ENCODE measurements at places on chromosomes 12 and 14.
A peak's percentile ranks its signal among the peaks of the same experiment; 100 is the strongest.

- no peak for DNase-seq
These were observed 786.2 kb upstream of the FBXO33 start for GRCh38 chr14:40218282-40218941.

GRCh38 chr12:1491983-1492697 lies 102.2 kb downstream of the FBXL14 start:
- no peak for DNase-seq

GRCh38 chr14:61494018-61494417 lies 172.6 kb downstream of the PRKCH start:
- DNase-seq = no peak

DNA sequence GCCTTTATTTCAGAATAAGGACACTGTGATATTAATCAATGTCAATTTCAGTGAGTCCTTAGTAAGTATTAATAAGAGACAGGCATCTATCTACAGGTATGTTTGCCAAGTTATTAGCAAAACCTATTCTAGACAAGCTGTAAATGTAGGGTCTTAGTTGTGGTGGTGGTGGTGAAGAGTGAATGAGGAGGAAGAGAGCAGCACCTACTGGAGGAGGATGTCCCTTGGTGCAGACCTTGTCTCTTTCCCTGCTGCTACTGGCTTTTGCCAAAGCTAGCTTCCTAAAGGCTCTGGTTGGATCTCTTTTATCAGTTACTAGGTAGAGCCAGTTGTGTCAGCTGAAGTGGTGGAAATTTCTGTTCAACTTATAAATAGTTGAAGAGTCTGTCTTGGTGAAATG lies 304.8 kb upstream of the ATP2B1 start:
- peak; percentile 12 for DNase-seq

- DNase-seq = no peak
These were observed 20.9 kb downstream of the PDE6H start for GRCh38 chr12:14993537-14994266.

DNA sequence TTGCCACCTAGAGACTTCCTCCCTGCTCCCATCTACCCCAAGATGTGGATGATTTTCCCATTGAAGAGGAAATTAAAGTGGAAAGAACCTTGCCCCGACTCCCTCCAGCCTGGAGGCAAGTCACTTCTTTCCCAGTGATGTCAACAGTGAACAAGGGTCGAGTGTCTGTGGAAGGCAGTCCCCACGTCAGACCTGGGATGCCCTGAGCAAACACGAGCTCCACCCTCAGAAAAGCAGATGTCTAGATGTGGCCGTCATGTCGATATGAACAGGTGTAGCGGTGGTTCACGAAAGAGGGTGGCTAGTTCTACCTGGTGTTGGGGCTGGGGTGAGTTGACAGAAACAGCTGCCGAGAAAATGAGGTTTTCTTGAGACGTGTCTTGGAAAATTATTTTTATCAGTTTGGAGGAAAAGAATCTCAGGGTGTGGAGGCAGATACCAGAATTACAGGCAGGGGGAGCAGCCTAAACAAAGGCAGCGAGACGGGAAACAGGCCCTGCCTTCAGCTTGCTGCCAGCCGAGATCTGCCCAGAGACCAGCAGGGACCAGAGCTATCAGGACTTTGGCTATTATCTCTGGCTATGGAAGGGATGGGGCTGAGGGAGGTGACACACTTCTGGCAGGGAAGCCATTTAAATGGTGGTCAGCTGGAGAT lies 25.9 kb downstream of the SYNDIG1L start:
- no peak for DNase-seq

- no peak for DNase-seq
These were observed 209.4 kb downstream of the PCNX1 start for GRCh38 chr14:71116568-71117122.

- no peak for DNase-seq
These were observed 22.0 kb downstream of the EML5 start for GRCh38 chr14:88770736-88771135.

DNA sequence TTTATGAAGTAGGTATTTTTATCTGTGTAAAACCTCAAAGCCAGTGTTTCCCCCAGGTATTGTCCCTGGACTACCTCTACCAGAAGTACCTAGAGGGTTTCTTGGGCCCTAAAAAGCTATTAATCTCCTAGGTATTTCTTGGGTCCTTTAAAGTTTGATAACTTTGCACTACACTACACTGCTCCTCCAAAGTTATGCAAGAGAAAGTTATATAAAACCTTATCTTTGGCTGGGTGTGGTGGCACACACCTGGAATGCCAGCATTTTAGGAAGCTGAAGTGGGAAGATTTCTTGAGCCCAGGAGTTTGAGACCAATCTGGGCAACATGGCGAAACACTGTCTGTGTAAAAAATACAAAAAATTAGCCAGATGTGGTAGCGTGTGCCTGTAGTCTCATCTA lies 34.9 kb downstream of the PTPN21 start:
- DNase-seq = no peak

DNA sequence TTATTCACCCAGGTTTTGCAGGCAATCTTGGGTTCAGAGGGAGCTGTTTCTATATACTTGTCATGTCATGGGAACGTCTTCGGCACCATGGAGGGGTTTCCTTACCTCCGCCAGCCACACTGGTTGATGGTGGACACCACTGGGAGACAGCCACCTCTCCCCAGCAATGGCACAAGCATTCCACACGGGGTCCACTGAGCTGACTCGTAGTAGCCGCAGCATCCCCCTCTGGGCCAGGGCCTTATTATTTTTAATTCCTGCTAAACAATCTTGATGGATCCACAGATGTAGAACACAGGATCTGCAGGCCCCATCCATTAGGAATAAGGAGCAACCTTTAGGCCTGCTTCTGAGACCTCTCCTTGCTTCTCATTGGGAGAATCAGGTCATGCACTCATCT lies 132.9 kb downstream of the DICER1 start:
- no peak for DNase-seq

GRCh38 chr14:38824706-38825105 lies 278.3 kb downstream of the SEC23A start:
- no peak for DNase-seq

DNA sequence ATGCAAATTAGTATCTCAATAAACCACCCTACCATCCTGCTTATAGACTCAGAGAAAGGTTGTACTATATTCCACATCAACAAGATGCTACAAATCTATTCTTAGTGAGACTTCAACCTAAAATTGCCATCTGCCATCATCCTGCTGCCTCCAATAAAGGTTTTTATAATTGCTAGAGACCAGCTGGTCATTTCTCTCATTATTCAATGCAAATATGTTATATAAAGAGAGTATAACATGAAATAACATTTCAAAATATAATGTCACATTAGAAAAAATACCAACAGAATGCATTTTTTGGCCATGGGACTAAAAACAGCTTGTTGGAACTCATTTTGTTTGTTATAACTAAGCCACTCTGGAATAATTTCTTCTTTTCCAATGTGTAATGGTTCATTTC lies 247.3 kb downstream of the LRIG3 start:
- DNase-seq = no peak

- no peak for DNase-seq
These were observed 5.7 kb downstream of the OTUB2 start for GRCh38 chr14:94031883-94032279.

DNA sequence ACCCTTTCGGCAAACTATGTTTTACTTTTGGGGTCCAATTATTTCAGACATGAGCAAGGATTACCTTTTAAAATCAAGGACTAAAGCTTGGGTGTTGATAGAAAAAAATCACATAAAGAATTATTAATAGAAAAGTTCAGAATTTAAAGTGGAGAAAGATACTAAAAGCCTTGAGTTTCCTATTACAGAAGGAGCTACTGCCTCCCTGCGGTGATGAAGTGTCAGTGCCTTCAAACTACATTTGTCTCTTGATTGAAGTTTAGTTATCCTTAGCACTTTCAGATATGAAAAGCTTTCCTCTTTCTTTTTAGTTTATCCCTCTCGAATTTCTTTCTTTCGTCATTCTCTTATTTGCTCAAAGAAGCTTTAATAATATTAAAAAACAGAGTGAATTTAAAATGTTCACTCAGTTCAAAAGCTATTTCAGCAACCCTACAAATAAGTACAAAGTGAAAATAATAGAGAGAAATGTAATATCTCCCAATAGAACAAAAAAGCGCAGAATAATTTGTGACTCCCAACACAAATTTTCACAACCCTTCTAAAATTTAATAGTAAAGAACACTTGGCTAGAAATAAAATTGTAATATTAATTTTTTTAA lies 87.6 kb downstream of the SEC23A start:
- DNase-seq = peak; percentile 63

DNA sequence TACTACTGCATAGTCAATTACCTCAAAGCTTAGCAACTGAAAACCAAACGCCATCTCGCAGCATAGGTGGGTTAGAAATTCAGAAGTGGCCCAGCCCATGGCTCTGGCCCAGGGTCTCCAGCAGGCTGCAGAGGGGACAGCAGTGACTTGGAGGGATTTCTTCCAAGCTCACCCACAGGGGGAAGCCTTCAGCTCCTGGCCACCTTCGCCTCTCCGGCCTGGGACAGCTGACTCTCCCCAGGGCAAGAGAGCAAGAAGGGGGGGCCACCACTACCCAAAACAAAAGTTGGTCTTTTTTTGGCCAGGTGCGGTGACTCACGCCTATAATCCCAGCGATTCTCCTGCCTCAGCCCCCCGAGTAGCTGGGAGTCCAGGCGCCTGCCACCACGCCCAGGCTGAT lies 32.2 kb upstream of the ANKRD9 start:
- DNase-seq = no peak

DNA sequence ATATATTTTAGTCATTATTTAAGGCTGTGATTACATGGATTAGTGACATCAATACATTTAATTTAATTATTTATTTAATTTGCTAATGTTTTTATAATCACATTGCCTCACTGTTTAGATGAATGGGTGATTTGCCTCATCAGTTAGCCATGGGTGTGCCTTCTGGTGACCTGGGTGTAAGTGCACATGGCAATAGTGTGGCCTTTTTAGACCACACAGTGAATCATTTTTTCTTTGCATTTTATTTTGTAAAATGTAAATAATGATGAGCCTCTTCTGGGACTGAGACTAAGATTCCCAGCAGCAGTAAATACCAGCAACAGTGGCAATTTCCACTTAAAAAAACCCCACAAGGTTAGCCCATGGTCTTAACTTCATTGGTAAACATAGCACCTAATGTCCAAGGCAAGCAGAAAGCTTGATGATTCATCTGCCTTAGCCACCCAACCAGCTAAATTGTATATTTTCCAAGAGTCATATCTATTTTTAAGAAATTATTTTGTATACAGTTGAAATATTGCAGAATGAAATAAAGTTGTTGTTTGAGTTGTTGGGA lies 235.9 kb upstream of the NOVA1 start:
- no peak for DNase-seq

DNA sequence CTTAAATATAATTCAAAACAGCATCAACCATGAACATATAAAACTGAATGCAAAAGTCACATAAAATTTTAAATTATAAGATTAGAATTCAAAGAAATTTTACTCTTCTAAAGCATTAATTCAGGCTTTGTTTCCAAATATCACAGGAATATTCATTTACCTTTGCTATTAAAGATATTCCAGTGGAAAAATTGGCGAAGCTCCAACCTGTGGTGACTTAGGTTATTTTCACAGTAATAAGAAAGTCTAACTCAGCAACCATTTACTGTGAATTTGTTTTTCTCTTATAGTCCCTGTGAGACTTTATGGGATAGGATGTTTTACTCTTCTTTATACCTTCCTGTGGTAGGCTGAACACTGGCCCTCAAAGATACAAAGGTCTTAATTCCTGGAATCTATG lies 3.2 kb downstream of the WDR89 start:
- no peak for DNase-seq

GRCh38 chr12:49375406-49375805 lies 8.1 kb downstream of the SPATS2 start:
- DNase-seq = no peak

DNA sequence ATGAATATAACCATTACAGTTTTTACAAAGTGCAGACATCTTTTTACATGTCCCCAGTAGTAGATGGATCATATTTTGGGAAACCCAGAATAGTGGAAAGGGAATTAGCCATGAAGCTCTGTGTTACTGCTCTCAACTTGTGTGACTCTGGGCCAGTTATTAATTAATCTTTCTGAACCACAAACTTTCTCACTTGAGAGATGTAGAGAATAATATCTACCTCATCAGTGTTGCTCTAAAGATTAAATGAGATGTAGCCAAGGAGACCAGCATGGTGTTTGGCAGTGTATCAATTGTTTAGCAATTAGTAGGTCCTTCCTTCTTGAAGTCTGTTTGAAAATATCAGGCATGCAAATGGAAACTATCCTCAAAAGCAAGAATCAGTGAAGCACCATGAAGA lies 169.2 kb downstream of the TMTC2 start:
- DNase-seq = no peak

- no peak for DNase-seq
These were observed 5.6 kb downstream of the CNOT2 start for GRCh38 chr12:70248876-70249275.

GRCh38 chr12:2541631-2542204 lies 253.1 kb upstream of the FKBP4 start:
- DNase-seq = no peak

- no peak for DNase-seq
These were observed 36.0 kb upstream of the SNX6 start for GRCh38 chr14:34665785-34666435.

GRCh38 chr14:24132061-24132685 lies 1.7 kb downstream of the FITM1 start:
- DNase-seq = no peak

DNA sequence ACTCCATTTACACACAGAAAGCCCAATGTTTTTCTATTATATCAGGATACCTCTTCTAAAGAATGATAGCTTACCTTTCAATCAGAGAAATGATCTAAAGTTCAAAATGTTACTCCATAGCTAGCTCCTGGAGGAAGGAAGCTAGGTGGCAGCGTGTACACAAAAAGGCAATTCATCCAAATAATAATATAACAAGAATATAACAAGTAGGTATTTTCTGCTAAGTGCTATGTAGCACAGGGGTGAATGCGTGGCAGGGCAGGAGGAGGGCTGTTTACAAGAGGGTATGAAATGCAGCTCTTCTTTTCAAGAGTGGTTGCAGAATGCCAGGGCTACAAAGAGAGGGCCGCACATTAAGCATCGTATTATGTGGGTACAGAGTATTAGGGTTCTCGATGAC lies 663 bp upstream of the SNAPC1 start:
- no peak for DNase-seq

DNA sequence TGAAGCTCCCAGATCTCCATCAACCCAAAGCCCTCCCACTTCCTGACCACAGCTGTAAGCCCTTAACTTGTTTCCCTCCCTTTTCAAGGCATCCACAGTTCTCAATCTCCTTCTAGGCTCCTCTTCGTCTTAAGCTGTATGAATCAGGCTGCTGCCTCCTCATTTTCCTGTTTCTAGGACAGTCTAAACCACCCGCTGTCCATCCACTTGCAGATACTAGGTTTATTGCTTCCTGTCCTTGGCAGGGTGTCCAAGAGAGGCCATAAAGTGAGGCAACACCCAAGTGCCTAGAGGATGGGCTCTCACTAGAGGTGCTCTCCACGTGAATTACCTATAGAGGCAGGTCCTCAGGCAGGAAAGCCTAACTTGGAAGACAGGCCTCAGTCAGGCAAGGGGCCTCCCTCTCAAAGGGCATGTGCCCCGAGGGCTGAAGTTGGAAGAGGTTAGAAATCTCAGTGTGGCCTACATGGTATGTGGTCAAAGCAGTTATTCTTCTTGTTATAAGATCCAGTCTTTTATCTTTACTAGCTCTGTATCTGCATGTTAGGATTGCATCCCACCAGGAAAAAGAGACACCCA lies 8.8 kb upstream of the TMEM106C start:
- DNase-seq = no peak

- DNase-seq = no peak
These were observed 25.7 kb downstream of the TSPAN9 start for GRCh38 chr12:3102771-3103410.

GRCh38 chr12:101876322-101876860 lies 989 bp upstream of the DRAM1 start:
- DNase-seq = no peak

- no peak for DNase-seq
These were observed 23.6 kb downstream of the RASSF3 start for GRCh38 chr12:64633940-64634337.

All from T47D (cell line).